ENCODE measurements at places on chromosomes 16 and 17. TPM values are rescaled to one million over a fixed set of nuclear protein-coding genes. Genes with fewer than 3 reads are reported as not detected.

VWA3A gene
- polyA plus RNA-seq = not detected

TBC1D3I gene
- not detected for polyA plus RNA-seq

- no peak for DNase-seq
- no peak overlapping the region for H3K27ac ChIP-seq
- peaks cover 28% of the 10 kb centered on the region for H3K36me3 ChIP-seq
Observed at GRCh38 chr16:14263769-14264168, 192.7 kb downstream of the MRTFB start.

DNA sequence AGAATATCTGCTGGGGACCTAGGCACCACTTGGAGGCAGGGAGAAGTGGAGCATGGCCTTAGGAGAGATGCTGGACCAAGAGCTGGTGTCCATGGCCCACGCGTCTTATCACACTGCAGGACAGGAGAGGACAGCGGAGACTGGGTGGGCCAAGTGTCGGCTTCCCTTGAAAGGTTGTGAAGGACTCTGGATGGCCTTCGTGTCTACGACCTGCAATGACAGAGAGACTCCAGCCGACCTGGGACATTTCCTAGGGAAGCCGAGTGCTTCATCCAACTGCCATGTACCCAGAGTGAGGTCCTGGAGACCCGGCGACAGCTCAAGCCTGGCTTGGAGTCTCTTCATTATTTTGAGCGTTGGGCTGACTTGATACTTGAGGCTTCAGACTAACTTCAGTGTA lies 20.5 kb downstream of the C1QTNF1 start:
- no peak for DNase-seq
- H3K27ac ChIP-seq = peak overlapping the region; percentile 73
- no peak overlapping the region for H3K4me3 ChIP-seq
- peaks cover 9% of the 10 kb centered on the region for H3K27me3 ChIP-seq

GRCh38 chr17:77496401-77496801 lies 355.6 kb downstream of the SEC14L1 start:
- peaks cover 12% of the 10 kb centered on the region for H3K36me3 ChIP-seq
- H3K4me1 ChIP-seq = peaks cover 19% of the 10 kb centered on the region
- no peak for DNase-seq
- peaks cover 2% of the 10 kb centered on the region for H3K27me3 ChIP-seq
- H3K27ac ChIP-seq = no peak overlapping the region
- H3K4me3 ChIP-seq = no peak overlapping the region

DNA sequence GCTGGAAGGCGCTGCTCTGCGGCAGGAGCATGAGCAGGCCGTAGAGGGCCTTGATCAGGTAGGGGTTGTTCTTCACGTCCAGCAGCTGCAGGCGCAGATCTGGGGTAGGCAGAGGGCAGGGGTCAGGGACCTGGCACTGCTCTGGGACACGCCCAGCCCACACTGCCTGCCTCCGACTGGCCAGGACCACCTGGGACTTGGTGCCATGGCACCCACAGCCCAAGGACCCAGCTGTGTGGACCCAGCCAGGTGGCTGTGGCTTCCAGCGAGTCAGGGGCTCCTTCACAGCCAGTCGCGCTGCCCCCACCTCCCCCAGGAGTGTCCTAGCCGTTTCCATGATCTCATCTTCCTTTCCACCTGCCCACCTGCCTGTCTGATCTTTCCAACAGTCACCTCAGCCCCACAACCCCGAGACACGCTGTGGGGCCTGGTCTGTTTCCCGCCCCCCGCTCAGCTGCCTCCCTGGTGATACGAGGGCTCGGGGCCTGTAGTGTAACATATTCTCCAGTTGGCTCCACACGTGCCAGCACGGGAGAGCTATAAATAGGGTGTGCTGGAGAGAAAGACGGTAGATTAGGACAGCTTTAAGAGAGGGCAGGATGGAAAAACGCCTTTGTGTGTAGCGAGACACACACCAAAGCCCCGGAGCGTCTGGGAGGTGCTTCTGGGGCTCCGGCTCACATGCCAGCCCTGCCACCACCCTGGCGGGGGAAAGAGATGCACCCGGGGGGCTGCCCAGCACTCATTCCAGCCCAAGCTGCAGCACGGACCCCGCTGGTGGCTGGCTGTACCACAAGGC lies 7.2 kb upstream of the MTSS2 start:
- no peak overlapping the region for H3K4me3 ChIP-seq
- DNase-seq = no peak
- no peak overlapping the region for H3K27ac ChIP-seq
- H3K27me3 ChIP-seq = no peaks in the 10 kb centered on the region
- H3K4me1 ChIP-seq = peaks cover 15% of the 10 kb centered on the region

DNA sequence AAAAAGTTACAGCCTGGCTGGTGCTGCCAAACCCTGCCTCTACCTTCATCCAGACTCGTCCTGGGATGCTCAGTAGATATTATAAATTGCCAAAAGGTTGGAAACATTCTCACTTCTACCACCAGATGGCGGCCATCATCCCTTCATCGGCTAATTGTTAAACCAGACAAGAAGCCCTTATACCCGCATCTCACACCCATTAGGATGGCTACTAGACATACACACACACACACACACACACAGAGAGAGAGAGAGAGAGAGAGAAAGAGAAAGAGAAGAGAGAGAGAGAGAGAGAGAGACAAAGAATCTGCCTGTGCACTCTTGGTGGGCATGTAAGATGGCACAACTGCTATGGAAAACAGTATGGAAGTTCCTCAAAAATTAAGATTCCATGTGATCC lies 15.0 kb upstream of the SCIMP start:
- peaks cover 11% of the 10 kb centered on the region for H3K4me1 ChIP-seq
- peak overlapping the region; percentile 11 for H3K4me3 ChIP-seq
- H3K36me3 ChIP-seq = no peaks in the 10 kb centered on the region
- DNase-seq = peak; percentile 78

All from immature natural killer cell (primary cell).